Right atrium auricular region (tissue), 2 donors: ENCODE measurements at places on chromosomes 11 and 22.

GRCh38 chr22:43441751-43442150 is 29.9 kb downstream of the MPPED1 start:
- DNase-seq, result no peak

DNA sequence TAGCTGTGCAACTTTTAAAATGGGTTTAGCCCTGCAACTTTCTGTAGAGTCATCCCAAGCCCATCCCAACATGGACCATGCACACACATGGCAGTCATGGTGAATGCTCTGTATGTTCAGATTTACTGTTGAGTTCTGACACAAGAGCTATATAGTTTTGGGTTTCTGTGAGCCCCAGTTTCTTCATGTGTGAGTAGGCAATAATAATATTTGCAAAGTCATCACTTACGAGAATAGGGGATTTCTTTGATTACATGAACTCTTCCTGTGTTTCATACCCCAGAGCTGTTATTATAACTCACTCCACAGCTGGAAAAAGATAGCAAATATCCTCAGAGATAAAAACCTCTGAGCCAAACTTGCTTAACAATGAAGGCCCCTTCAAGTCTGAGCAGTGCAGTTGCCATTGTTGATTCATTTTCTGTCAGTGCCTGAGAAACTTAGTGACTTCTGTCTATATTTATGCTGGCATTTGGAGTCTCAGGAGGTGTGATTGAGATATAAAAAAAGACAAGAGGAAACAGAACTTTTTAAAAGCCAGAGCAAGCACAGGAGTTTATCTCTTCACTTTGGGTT is 767.9 kb upstream of the API5 start:
- no peak for DNase-seq

GRCh38 chr11:66268952-66269905 is 790 bp downstream of the RAB1B start:
- no peak for DNase-seq

DNA sequence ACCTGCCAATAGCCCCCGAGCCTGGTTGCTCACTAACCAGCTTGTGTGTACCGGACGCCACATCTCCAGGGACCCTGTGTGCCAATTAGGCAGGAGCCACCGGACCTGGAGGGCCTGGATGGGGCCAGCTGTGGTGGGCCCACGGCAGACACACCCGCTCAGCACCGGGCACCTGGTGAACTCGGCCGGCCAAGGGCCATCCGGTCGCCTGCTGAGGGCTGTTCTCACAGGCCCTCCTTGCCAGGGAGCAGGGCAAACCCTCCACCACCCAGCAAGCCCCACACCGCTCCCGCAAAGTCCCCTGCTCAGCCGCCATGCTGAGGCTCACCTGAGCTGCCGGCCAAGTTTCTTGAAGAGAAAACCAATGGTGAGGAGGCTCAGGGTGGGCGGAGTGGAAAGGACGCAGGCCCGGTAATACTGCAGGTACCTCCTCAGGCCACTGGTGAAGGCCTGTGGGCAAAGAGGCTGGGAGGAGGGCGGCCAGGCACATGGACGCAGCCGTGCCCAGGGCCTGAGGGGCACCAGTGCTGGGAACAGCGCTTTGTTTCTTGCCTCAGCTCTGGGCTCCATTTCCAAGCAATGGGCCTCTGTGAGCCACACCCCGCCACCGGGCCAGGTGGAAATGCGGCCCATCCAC is 17.1 kb downstream of the TUBGCP6 start:
- DNase-seq, result no peak

DNA sequence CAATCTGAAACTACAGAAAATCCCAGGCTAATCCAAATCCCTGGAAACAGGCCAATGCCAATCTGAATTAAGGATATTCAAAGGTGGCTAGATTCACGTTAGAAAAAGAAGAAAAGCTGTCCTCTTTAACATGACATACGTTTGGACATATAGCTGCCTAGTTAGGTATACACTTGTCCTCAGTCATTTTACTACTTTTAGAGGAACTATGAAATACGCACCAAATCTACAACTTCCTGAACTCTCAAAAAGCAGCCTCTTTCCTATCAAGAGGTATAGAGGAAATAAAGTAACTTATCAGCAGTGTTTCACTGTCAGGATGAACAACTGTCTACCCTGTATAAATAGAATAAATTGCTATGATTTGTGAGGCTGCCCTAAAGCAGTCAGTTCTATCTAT is 24.0 kb downstream of the KMT5B start:
- DNase-seq, result no peak

- DNase-seq, result peak; percentile 75
These were observed 66.9 kb downstream of the RBFOX2 start for GRCh38 chr22:35961480-35962295.

DNA sequence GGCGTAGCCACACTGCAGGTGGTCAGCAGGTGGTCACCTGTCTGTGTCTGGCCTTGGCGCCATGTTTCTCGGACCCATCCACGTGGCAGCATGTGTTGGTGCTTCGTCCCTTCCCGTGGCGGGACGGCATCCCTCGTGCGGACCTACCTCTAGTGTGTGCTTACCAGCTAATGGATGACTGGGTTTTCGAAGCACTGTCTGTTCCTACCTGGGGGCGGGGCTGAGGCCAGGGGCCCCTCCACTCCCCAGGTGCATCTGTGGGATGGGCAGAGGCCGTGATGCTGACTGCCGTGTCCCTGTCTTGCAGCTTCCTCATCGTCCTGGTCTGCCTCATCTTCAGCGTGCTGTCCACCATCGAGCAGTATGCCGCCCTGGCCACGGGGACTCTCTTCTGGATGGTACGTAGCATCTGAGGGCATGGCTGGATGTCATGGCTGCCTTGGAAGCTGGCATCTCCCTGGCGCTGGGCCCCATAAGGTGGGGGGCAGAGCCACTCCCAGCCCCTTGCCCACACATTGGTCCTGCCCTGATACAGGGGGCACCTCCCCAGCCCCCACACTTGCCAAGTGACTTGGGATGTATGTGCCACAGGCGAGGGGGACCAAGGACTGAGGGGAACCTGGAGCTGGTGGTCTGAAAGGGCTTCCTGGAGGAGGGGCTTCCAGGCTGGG is 82.9 kb downstream of the KCNQ1 start:
- no peak for DNase-seq

- peak; percentile 87 for DNase-seq
These were observed 1.8 kb downstream of the CDC42EP2 start for GRCh38 chr11:65316227-65317024.

GRCh38 chr22:22712666-22713365 is 68.4 kb downstream of the GGTLC2 start:
- DNase-seq, result peak; percentile 53

DNA sequence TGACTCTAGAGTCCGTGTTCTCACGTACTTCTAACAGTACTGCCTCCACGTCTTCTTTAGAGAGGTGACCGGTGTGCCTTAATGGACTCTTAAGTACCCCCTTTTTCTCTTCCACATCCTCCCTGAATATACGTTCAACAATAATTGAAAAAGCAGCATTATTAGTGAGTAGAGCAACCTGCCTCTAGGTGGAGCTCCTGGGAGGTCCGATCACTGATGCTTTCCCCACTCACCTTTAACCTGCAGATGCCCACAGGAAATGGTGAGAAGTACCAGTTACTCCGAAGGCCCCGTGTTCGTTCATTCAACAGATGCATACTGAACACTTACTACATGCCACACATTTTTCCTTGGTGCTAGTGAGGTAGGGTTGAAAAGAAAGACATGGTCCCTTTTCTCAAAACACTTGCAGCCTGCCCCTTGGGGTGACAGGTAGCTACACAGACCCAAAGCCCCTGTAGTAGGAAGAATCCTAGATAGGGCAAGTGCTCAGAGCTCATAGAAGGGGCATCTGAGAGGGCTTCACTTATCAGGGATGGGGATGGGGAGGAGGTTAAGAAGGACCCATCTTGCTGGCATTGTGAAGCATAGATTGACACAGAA is 72.7 kb downstream of the FEZ1 start:
- DNase-seq, result no peak

DNA sequence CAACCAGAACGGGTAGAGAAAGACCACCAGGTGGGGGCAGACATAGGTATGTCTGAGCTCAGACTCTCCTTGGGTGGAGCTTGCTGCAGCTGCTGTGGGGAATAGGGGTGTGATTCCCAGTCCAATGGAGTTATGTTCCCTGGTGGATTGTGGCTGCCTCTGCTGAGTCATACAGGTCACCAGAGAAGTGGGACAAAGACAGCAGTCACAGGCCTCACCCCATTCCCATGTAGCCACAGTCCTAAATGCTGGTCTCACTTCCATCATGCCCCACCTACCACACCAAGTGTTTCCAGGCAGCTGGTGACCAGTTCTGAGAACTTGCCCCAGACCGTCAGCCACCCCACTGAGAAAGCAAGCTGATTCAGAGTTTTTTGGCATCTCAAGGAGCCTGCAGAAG is 17.5 kb downstream of the OR52E5 start:
- DNase-seq, result no peak

- no peak for DNase-seq
These were observed 35.3 kb downstream of the KIAA0930 start for GRCh38 chr22:45205276-45205925.

DNA sequence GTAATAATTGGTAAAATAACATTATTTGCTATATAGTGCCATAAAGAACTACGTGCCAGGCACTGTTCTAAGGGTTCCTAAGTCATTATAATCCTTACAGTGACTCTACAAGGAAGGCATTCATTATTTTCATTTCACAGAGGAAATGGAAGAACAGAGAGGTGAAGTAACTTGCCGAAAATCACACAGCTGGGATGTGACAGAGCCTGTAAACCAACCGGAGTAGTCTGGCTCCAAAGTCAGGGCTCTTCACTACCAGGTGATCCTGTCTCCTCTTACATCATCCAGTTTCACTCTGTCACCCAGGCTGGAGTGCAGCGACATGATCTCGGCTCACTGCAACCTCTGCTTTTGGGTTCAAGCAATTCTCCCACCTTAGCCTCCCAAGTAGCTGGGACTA is 59.2 kb upstream of the RBFOX2 start:
- no peak for DNase-seq

- DNase-seq, result no peak
These were observed 97.2 kb downstream of the MYO18B start for GRCh38 chr22:25838960-25839741.

GRCh38 chr11:119100246-119100970 is 1.2 kb downstream of the DPAGT1 start:
- no peak for DNase-seq

- DNase-seq, result no peak
These were observed 4.5 kb upstream of the STARD10 start for GRCh38 chr11:72798361-72798760.

DNA sequence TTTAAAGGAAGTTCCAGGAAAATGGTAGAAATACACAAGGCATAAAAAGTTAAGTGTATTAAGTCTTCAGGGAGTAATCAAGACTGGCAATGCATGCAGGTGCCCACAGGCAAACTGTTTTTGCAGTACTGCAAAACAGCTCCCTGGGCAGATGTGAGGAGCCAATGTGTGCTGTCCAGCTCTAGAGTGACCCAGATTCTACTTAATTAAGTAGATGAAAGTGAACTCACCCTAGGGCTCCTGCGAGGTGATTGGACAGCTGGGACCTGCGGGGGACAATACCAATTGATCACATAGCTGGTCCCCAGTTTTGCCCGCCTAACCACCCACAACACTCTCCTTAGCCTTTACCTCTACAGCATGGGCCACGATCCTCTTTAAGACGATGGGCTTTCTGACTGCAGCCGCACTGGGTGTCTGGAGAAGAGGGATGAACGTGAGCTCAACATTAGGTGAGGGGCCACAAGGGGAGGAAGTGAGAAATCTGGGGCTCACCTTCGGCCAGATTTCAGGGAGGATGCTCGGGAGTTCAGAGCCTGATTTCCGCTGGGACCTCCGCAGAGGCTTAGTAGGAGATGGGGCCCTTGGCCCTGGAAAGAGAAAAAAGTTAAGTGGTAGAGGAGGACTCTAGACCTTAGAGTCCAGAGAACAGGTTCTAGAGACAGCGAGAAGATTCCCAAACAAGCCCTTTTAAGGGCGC is 556 bp downstream of the CDCA5 start:
- no peak for DNase-seq

DNA sequence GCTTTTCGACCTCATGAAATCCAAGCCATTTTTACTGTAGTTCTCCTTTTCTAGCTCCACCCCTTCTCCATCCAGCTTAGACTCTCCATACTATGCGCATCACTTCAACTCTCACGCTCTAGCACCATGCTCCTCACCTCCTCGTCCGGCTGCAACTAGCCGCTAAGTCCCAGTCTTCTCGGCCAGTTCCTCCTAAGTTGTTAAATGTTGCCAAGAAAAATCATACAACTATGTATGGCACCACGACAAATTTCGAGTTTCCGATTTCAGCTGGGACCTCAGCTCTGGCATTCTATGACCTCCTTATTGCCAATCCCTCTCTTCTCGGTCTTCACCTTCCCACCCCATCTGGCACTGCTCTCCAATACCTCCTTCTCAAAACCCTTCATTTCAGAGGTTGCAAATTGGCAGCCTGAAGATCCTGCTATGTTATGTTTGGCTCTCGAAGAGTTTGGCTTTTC is 1.0 kb downstream of the ZNF70 start:
- no peak for DNase-seq

- no peak for DNase-seq
These were observed 220.7 kb downstream of the SWAP70 start for GRCh38 chr11:9884601-9885000.
